ENCODE measurements at places on chromosomes 3 and 15. TPM values are rescaled to one million over a fixed set of nuclear protein-coding genes. Genes with fewer than 3 reads are reported as not detected.

The SLC22A13 gene
- total RNA-seq = 0.24 TPM

The SLC2A2 gene
- under 0.01 TPM for total RNA-seq

The P2RY13 gene
- total RNA-seq = not detected

The ITIH3 gene
- total RNA-seq = not detected

The GABRG3 gene
- not detected for total RNA-seq

The WDR5B gene
- total RNA-seq = 3.2 TPM

The MTHFS gene
- total RNA-seq = 21.3 TPM

Measured in tracheal epithelial cell (primary cell).